ENCODE measurements at places on chromosomes 16 and 17.

- DNase-seq, result no peak
Measured at GRCh38 chr17:77286641-77287431, 146.1 kb downstream of the SEC14L1 start.

- peak; percentile 53 for DNase-seq
Measured at GRCh38 chr17:83200231-83200699, 120.9 kb downstream of the METRNL start.

DNA sequence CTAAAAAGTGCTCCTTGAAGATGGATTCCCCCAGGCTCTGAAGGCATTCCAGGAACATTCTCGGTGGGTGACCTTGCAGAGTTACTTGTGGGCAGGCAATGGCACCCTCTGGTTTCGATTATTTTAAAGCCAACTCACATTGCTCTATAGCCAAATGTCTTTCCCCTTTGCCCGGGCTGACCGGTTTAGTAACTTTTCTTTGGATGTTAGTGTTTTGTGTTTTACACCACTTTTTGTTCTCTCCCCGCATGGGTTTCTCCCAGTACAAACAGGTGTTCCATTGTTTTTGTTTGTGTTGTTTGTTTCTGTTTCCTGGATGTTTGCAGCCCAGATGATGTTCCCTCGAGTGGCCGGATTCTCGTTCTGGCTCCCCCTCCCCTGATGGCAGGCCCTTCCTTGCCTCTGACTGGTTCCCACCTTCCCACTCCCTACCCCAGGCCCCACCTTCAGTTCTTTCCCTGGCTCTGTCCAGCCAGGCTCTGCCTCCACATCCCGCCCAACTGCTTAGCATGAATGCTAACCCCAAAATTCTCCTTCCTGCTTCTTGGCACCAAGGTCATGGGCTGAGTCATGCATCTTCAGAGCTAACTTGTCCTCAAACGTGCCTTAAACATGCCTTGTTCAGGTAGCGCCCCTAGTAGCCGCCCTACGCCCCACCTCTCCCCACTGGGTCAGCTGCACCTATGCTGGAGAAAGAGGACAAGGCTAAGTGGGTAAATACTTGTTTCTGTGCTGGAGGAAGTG lies 40.6 kb downstream of the ELAC2 start:
- DNase-seq, result no peak

GRCh38 chr16:14514967-14515366 lies 115.1 kb downstream of the PARN start:
- DNase-seq, result no peak

DNA sequence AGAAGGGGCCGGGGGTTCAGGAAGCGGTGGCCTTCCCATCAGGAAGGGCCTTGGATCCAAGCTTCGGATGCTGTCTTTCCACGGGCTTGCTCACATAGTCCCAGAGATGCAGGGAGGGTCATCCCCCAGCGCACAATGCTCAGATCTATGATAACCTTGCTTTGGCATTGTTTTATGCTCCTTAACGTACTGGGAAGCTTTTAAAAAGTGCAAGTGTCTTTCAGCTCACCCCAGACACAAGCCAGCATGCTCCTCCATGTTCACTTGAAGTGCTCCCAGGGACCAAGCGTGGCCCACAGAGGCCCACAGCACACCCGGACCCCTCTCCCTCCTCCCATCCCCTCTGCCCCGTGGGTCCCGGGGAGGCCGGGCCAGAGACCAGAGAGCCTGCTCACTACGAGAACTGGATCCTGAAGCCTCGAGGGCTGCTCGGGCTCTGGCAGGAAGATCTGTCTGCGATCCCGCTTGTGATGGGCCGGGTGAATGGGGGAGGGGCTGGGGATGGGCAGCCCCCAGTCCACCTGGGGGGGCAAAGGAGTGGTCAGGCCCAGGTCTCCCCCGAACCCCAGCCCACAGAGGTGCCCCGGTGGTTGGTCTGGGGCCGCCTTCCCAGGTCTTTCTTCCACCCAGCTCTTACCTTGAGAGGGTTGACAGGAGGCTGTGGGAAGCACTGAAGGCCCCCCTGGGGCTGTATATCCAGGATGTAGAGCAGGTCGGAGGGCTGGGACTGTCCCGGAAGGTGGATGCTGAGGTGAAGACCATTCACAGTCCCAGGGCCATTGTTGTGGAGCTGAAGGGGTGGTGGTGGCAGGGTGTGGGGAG lies 11.8 kb upstream of the FAM171A2 start:
- DNase-seq, result no peak

DNA sequence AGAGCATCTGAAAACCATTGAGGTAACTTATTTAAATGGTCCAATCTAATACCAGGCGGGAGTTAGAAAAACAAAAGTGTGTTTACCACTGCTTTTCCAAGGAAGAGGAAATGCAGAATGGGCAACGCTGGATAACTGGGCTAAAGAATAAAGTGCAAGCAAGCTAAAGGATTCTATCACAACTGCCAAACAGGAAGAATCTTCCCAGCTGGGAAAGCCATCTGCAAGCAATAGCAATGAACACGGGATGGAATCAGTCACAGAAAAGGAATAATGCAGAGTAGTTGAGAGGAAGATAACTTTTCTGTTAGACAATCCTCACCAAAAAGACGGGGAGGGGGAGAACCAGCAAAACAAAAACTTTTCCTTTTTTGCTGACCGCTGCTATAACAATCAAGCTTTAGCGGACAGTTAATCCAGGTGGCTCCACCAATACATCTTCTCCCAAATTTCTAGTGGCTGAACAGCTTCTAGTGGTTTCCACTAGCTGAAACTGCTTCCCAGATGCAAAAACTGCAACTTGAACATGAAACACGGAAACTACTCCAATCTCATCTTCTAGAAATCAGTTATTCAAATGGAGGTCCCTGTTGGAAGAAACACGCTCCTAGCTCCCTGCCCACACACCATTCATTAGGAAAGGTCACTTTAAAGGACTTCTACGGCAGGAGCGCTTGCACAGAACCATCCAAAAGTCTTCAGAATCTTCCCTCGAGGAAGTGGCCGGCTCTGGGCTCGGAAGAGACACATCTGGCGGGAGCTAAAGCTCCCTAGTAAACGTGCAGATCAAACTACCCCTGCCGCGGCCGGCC lies 929 bp downstream of the TMEM11 start:
- no peak for DNase-seq

DNA sequence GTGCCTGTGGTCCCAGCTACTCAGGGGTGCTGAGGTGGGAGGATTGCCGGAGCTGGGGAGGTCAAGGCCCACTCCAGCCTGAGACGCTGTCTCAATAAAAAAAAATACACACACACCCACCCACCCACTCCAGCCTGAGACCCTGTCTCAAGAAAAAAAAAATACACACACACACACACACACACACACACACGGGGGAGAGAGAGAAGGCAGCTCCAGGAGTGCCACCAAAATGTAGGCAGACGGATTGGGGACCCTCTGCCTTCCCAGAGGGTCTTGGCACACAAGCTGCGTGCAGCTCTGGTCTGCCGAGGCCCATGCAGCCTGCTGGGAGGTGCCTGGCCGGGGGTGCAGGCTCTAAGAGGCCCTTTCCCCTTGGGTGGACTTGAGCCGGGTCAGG lies 5.9 kb upstream of the NUDT16L1 start:
- no peak for DNase-seq

DNA sequence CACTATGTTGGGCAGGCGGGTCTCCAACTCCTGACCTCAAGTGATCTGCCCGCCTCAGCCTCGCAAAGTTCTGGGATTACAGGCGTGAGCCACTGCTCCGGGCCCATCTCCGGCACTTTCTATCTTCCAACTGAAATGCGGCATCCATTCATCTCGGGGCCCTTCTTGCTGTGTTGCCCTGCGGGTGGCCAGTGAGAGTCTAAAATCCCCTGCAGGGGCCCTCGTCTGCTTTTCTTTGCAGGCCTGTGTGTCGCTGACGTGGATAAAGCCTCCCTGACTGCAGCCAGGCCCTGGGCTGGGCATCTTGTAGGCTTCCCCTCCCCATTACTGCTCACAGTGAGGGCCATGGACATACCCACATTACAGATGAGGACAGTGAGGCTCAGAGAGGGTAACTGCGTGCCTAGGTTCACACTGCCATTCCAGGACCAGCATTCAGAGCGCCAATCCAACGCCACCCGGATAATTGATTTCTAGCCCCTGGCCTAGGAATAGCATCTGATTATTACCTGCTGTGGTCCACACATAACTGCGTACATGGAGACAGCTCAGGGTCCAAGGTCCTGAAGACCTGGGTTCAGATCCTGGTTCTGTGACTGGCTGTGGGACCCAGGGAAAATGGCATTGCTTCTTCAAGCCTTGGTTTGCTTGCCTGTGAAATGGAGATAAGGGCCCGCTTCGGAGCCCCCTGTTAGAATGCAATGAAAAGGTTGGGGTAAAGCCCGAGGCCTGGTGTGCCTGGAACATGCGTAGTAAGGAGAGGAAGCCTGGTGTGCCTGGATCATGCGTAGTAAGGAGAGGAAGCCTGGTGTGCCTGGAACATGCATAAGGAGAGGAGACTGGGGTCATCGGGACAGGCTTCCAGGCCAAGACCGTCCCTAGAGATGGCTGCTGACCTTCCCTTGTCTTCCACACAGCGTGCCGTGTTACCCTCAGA lies 25.0 kb downstream of the CRISPLD2 start:
- DNase-seq, result no peak

- DNase-seq, result no peak
Measured at GRCh38 chr16:49492896-49493626, 119.5 kb downstream of the C16orf78 start.

- DNase-seq, result no peak
Measured at GRCh38 chr16:981695-982144, at the start of gene SOX8. SOX8 (plus strand) TSS chr16:981770; CDS start chr16:981923, 153 bp downstream.

- DNase-seq, result peak; percentile 13
Measured at GRCh38 chr16:50303605-50304466, 37.5 kb downstream of the ADCY7 start.

GRCh38 chr16:49471038-49471727 lies 97.6 kb downstream of the C16orf78 start:
- DNase-seq, result no peak

GRCh38 chr16:13948086-13948485 lies 28.1 kb downstream of the ERCC4 start:
- no peak for DNase-seq

GRCh38 chr16:54385141-54385540 lies 98.6 kb upstream of the IRX3 start:
- DNase-seq, result no peak

- DNase-seq, result no peak
Measured at GRCh38 chr17:49151996-49152395, 19.4 kb downstream of the B4GALNT2 start.

GRCh38 chr16:69322343-69322742 lies 8.0 kb downstream of the PDF start:
- DNase-seq, result no peak

GRCh38 chr17:57747221-57748017 lies 2.3 kb upstream of the CCDC182 start:
- DNase-seq, result peak; percentile 57

DNA sequence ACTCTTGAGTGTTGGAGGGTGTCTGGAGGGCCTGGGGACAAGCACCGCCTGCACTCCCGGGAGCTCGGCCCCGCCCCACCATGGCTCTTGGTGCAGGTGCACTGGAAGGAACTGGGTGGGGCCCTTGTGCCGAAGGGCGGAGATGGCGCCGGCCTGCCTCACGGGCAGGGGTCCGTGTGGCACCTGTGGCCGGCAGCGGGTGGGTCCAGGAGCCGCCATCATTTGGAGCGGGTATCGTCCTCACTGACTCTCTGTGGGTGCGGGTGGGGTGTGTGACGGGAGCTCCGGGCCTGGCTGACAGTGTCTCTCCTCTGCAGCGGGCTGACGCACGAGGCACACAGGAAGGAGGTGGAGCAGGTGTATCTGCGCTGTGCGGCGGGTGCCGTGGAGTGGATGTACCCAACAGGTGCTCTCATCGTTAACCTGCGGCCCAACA lies 5.2 kb downstream of the METRNL start:
- no peak for DNase-seq

- DNase-seq, result no peak
Measured at GRCh38 chr16:48918520-48919258, 308.7 kb upstream of the N4BP1 start.

DNA sequence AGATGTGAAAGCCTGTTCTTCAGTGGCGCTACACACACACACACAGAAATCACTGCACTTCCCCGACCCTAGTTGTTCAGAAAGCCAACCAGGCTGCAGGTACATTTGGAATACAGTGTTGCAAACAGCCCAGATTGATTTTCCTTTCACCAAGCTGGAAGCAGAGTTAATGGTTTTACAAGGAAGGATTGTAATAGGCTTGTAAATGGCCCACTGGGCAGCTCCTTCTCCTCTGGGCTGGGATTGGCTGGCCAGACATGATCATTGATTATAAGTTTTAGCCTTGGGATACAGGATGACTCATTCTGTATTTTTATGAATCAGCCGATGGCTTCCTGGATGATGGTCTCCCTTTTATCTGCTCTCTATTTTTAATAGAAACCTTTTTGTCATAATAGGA lies 2.5 kb downstream of the VAT1L start:
- no peak for DNase-seq

GRCh38 chr16:49355933-49356665 lies 17.5 kb upstream of the C16orf78 start:
- no peak for DNase-seq

DNA sequence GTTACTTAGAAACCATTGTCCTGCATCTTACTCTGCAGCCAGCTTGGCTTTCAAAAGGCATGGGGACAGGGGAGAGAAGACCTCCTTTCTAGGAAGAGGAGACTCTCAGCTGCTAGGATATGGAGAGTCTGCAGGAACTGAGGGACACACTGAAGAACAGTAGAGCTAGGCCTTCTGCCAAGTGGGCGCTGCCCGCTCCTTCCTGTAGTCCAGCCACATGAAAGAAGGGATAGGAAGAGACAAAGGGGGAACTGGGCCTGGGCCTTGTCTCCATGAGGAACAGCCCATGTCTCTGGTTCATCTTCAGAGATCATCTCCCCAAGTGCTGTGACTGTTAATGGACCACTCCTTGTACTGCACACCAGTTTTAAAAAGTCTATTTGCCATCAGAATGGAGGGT lies 78.4 kb downstream of the SYCE1L start:
- DNase-seq, result no peak

GRCh38 chr17:10793816-10794215 lies 10.1 kb downstream of the TMEM238L start:
- no peak for DNase-seq

DNA sequence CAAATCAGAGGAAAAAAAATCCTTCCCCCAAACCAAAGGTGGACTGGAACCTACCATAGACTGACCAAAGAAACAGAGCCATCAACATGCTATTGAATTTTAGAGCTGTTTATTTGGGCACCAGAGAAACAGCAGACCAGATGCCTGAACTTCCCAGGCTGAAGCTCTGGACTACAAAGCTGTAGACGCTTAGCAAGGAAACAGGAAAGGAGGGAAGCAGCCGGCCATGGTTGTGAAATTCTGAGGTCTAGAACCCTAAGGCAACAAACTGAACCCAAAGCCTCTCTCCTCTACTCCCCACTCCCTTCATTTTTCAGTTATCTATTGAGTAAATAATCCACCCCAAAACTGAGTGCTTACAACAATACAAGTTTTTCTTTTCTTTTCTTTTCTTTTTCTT lies 45.4 kb upstream of the MEIOC start:
- no peak for DNase-seq
